Activated T-cell treated with anti-CD3 and anti-CD28 coated beads for 4 hours (primary cell): ENCODE measurements at places on chromosomes 6 and 20.

DNA sequence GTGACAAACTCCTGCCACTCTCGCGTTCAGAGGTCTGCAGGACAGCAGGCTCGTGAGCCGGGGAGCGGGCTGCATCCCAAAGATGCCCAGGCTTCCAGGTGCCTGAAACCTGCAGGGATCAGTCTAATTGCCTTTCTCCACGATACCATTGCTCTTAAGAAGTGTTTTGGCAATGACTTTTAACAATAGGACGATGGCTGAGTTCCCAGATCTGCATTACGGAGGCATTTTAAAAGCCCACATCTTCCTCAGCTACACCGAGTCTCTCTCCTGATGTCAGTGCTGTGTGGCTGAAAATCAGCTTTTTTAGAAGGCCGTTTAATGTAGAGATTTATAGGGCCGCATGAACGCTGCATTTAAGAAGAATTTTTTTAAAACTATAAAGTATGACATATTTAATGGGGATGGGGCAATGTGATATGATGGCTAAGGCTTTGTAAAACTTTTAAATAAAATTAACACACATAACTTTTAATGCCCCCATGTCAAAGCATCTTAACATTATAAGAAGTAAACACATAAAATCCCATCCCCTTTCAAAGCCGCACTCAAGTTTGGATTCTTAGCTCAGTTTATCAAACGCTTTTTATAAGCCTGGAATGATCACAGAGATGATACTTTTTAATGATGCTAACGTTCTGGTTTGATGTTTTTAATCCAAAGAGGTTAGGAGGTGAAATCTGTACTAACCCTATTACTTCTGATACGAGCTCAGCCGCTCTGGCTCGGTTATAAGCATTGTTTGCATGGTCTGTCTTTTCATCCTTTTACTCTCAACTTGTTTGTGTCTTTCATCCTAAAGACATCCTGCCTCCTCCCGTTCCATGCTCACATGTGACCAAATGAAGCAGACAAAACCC, 386.0 kb downstream of the SMOC2 start:
- DNase-seq: no peak

- DNase-seq: no peak
These were observed 141.6 kb upstream of the EYA4 start for GRCh38 chr6:133099573-133099972.

GRCh38 chr6:34055223-34055933, 90.5 kb downstream of the GRM4 start:
- peak; percentile 49 for DNase-seq

DNA sequence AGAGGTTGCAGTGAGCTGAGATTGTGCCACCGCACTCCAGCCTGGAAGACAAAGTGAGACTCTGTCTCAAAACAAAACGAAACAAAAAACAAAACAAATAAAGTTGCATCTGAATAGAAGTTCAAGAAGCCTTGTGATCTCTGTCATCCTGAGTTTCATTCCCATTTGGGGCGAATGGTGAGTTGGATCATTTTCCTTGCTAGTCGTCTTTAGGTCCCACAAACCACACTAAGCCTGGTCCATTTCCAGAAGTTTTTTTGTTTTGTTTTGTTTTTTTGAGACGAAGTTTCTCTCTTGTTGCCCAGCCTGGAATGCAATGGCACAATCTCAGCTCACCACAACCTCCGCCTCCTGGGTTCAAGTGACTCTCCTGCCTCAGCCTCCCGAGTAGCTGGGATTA, 33.8 kb downstream of the ZNF217 start:
- DNase-seq: no peak

GRCh38 chr20:14449323-14449722, 111.9 kb upstream of the FLRT3 start:
- no peak for DNase-seq

- no peak for DNase-seq
These were observed 7.4 kb downstream of the ADGRF5 start for GRCh38 chr6:46914279-46914810.

GRCh38 chr6:125512621-125513020, 210.9 kb upstream of the HDDC2 start:
- no peak for DNase-seq

DNA sequence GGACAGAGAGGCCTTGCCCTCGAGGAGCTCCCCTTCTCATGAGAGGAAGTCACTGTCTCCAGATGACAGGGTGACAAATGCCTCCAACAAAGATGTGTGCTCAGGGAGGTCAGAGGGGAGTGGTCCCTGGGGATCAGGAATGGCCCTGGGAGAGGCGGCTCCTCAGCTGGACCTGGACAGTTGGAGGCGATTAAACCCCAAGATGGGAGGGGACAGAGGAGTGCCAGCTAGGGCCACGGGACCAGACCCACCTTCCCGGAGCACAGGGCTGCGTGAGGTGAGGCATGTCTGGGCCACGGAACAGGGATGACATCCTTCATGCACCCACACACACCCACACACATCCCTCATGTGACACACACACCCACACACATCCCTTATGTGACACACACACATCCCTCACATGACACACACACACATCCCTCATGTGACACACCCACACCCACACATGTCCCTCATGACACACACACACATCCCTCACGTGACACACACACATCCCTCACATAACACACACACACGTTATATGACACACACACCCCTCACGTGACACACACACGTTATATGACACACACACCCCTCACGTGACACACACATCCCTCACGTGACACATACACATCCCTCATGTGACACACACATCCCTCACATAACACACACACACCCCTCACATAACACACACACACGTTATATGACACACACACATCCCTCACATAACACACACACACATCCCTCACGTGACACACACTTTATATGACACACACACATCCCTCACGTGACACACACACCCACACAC, 57.4 kb upstream of the SLCO4A1 start:
- DNase-seq: peak; percentile 1

GRCh38 chr6:36113049-36113448, 17.3 kb upstream of the MAPK13 start:
- DNase-seq: no peak

DNA sequence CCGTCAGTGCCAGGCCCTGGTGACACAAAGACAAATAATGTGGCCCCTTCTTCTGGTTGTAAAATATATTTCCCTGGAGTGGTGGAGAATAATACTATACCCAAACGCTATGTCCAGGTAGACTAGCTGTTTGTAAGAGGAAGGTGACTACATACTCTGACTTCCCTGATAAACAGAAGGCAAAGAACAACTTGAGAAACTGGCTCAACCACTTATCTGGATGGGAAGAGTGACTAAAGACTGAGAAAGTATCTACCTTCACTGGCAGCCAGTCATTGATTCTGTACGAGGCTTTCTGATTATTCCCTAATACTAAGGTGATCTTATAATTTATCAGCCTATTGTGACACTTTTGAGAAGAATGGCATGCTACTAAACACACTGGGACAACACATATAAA, 569.7 kb downstream of the EPHA7 start:
- no peak for DNase-seq

- no peak for DNase-seq
These were observed 1.4 kb upstream of the TRIM26 start for GRCh38 chr6:30214657-30214982.

DNA sequence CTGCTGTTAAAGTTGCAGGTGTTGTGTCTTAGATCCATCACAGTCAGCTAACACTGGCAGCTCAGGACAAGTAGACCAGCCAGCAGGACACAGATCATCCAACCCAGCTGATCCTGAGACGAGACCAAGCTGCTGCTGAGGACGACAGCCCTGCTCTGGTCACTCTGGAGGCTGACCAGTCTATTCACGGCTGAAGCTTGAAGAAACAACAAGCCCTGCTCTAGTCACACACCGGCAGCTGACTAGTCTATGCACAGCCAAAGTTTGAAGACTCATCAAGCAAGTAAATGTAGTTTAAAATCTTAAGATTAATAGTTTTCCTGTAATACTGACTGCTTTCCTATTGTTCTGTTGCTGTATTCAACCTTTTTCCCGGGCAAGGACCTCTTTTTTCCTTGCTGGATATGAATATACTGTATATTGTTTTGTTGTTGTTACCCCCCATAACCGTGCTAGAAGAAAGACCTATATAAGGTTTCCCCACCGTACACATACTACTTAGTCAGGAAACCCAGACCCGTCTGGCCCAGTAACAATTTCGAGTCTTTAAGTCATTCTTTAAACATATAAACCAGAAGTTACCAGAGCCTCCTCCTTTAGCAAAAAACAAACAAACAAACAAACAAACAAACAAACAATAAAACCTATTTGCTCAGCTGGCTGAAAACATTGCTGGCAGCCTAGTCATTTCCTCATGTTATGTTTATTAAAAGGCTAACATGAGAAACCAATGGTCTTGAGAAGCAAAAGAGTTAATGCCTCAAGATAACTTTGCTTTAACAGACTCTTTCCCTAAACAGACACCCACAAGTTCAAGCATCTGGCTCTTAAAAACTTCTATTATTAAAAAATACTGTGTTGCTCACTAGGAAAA, 16.7 kb upstream of the GSTA3 start:
- no peak for DNase-seq

DNA sequence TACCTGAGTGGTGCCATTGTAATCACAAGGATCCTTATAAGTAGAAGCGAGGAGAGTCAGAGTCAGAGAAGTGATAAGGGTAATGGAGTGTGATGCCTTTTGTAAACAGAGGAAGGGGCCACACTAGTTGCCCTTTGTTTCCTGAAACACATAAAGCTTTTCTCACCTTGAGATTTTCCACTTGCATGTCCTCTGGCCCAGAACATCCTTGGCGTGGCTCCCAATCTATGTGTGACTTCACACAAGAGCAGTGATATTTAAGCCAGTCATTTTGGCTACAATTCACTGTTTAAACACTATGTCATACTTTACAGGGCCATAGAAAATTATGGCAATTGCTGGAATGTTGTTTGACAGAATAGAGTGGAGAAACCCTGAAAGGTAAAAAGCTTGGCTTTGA, 121.2 kb upstream of the BTN3A2 start:
- no peak for DNase-seq

- no peak for DNase-seq
These were observed 58.5 kb upstream of the B3GAT2 start for GRCh38 chr6:71015392-71015791.

DNA sequence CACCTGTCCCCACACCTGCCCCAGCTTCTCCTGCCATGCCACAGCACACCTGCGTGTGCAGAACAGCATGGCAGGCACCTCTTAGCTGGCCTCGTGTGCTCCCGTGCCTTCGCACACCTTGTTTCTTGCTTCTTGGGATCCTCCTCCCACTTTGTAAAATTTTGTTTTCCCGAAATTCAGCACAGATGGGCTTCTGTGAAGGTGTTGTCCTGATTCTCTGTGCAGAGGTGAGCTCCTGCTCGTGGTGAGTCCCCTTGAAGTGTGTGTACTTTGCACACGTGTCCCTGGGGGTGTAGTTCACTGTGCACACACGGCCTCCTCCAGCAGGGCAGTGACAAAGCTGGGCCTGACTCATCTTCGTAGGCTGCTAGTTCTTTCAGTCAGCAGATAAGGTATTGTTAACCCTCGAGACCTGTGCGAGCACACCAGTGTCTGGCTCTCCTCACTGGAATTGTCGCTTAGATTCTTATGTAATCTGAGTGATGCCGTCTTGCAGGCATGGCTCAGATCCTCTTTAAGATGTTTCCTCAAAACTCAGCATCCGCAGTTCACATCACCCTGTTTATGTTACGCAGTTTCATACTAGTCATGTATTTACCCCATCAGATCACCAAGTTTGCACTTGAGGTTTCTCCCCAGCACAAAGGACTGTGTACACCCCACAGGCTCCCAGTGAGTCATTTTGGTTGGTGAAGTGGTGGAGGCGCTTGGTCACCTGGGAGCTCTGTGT, 77.7 kb downstream of the CDYL start:
- no peak for DNase-seq

- no peak for DNase-seq
These were observed 2.3 kb downstream of the TGM3 start for GRCh38 chr20:2298116-2298515.

DNA sequence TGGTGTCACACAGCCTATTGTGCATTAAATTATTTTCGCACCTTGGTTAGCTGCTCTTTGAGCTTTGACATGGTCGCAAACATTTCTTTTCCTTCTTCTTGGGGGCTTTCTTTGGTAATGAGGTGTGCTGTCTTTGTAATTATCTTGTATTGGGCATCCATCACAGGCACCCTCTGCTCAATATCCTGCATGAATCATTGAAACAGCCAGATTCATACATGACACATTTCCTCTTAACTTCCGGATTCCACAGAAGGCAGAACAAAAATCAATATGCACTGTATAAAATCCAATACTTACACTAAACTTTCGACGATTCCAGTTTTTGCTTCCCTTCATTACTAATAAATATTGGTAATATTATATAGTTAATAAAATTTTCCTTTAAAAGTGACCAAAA, 175.6 kb downstream of the SYNE1 start:
- DNase-seq: no peak

DNA sequence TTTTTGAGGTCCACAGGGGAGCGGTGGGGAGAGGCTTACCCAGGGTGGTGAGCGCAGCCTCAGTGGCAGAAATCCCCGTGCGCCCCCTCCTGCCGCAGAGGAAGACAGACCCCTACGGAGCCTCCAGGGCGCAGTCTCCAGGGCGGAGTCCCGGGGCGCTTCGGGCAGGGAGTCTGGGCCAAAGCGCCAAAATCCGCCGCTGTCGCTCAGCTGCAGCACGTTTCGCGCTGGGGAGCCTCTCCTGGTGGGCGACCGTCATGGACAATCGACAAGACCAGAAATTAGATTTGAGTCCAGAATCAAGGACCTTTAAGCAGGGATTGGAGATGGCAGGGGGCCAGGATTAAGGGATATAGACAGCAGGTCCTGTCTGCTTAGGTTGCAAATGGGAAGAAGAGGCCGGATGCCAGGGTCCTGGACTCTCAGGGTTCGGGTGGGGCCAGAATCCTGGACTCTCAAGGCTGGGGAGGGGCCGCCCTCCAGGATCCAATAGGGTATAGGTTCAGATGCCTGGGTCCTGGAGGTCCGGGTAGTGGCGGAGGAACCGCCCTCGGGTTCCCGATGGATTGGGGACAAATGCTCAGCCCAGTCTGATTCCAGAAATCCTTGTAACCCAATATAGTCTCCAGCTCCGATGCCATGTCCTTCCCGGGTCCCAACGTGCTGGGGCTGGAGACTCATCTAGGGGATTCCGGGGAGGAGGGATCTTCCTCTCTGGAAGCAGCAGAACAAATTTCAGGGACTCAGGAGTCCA, 7.9 kb upstream of the HLA-E start:
- no peak for DNase-seq

GRCh38 chr20:62318400-62319345, 15.9 kb downstream of the ADRM1 start:
- no peak for DNase-seq

DNA sequence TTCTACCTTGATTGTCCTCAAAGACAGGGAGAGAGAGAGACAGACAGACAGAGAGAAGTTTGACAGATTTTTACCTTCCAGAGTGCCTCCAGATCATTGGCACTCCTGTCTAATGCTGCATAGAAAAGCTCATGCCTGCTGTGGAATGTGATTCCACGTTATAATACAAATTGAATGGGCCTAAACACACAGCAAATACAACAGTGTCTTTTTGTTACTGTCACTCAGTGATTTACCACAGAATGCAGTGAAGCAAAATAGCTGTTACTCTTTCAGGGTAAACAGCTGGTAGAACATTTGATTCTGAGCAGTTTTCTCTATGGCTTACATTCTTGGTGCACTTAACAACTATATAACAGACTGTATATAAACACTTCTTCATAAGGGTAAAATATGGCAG, 558.7 kb downstream of the LMBRD1 start:
- DNase-seq: no peak

GRCh38 chr6:21731411-21732031, 138.0 kb downstream of the SOX4 start:
- DNase-seq: no peak
